Fibroblast of upper back skin (primary cell): ENCODE measurements at places on chromosomes 3 and 15.

GRCh38 chr3:66836363-66837152 lies 161.5 kb upstream of the KBTBD8 start:
- DNase-seq: no peak

GRCh38 chr3:124597979-124598378 lies 132.3 kb upstream of the UMPS start:
- no peak for DNase-seq

- DNase-seq: no peak
Measured at GRCh38 chr3:195757438-195757770, 36.6 kb downstream of the MUC20 start.

GRCh38 chr3:194957743-194958240 lies 272.1 kb downstream of the FAM43A start:
- DNase-seq: no peak

- no peak for DNase-seq
Measured at GRCh38 chr15:36673039-36673438, 93.6 kb downstream of the CDIN1 start.
